ENCODE measurements at places on chromosomes 7 and 10.
A peak's percentile ranks its signal among the peaks of the same experiment; 100 is the strongest.

DNA sequence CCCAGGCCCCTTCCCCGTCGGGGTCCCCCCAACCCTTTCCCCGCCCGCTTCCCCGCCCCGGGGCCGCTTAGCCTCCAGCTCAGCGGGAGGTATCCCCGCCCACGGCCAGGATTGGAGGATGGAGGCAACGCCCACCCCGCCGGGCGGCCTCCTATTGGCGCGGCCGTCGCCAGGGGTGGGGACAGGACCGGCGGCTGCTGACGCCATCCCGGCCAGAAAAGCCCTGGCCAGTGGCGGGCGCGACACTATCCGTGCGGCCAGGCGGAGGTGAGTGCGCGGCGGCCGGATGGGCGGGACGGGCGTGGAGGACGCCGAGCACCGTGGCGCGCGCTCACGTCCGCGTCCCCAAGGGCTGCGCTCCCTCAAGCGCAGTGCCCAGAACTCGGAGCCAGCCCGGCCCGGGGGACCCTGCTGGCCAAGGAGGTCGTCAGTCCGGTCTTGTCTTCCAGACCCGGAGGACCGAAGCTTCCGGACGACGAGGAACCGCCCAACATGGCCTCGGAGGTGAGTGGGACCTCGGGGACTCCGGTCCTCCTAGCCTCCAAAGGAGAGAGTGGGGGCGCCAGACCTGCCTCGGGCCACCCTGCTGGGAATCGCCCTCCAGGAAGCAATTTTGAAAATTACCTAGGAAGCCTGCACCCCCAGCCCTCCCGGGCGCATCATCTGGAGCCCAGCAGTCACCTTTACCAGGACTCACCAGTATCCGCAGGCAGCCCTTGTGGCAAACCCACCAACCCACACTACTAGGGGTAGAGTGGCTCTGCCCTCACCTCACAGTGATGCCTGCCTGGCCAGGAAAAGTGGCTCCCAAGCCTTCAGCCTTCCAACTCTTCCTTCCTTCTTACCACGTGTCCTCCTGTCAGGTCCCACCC lies at the start of gene ASL:
TSS of gene ASL (plus strand) at position 230 of the 872 bp plus-strand sequence. CDS start at position 493, 263 bp downstream.
- H3K4me1 ChIP-seq: peaks cover 33% of the 10 kb centered on the region
- H3K4me3 ChIP-seq: peak within 1 kb of the TSS; percentile 94

DNA sequence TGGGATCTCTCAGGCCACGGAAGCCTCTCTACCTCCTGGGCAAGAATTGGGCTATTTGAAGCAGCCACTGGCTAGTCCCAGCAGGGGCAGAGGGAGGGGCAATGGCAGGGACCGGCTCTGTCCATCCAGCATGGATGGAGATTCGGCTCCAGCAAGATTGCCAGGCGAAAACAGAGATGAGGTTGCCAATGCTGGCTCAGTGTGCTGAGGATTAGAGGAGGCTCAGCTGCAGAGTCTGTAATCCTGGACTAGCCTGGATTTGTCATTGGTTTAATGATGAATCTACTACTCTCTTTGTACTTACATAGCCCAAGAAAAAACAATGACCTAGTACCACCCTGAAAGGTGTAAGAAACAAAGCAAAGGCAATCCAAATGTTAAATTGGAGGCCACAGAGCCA lies 112.2 kb upstream of the PDCD4 start:
- H3K36me3 ChIP-seq: no peaks in the 10 kb centered on the region
- no peak for DNase-seq
- no peaks in the 10 kb centered on the region for H3K27me3 ChIP-seq
- H3K4me3 ChIP-seq: no peak overlapping the region
- peaks cover 82% of the 10 kb centered on the region for H3K4me1 ChIP-seq
- H3K27ac ChIP-seq: peak overlapping the region; percentile 87

DNA sequence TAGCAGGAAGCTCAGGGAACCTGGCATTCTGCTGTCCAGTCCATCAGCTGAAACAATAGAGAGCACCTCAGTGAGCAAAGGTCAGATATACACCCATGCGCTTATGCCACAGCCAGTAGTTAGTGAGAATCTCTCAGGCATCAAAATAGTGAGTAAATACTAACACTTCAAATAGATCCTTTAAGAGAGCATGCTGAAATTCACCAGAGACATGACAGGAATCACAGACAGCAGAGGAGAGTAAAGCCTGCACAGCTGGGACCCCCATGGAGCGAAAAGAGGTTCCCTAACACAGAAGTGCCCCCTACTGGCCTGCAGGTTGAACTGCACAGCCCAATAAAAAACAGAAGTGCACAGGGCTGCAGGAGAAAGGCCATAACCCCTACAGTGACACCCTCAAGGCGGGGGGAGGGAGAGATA lies 57.6 kb upstream of the ANTXRL start:
- DNase-seq: no peak
- H3K4me1 ChIP-seq: no peaks in the 10 kb centered on the region
- no peaks in the 10 kb centered on the region for H3K36me3 ChIP-seq
- peaks cover 24% of the 10 kb centered on the region for H3K27me3 ChIP-seq

DNA sequence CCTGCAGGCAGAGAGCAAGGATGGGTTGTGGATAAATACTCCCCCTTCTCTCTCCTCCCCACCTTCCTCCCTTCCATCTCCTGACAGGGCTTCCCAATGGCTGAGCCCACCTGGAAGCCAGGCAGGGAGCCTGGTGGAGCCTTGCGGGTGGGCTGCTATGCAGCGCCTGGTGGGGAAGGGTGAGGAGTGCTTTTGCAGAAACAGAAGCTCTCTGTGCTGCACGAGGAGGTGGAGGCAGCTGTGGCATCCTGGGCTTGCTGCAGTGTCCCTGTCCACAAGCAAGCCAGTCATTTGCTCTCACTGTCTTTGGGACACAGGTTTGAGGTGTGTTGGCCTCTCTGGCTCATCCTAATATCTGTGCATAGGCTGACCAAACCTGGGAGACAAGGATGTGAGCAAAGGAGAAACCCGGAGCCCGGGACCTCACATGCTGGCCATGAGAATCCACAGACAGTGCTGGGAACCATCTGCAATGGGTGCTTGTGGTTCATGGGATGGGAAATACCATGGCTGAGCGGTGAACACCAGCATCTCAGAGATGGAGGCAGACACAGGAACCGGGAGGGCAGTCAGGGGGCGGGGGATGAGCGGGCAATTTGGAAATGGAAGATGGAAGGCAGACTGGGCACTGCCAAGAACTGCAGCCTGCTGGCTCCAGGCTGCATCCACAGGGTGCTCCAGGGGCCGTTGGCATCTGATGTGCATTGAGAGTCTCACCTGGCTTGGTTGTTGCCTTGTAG lies 364.2 kb downstream of the GLRX3 start:
- no peak for DNase-seq
- H3K36me3 ChIP-seq: no peaks in the 10 kb centered on the region
- peaks cover 23% of the 10 kb centered on the region for H3K27me3 ChIP-seq

DNA sequence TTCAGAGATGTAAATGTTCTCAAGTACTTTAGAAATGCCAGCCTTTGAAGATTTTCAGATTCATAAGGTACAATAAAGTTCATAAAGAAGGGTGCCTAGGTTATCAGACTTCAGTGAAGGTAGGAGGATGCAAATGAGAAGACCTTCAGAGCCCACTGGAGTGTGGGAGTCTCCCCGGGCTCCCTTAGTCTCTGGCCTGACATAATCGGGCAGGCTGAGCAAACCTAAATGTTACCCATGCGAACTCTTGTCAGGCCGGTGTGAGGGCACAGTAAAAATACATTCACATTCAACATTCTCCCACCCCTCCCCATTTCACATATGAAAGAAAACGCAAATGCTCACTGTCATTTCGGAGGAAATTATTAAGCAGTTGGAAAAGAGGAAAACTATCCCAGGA lies 102.6 kb upstream of the FEZF1 start:
- DNase-seq: no peak
- no peaks in the 10 kb centered on the region for H3K27me3 ChIP-seq
- H3K36me3 ChIP-seq: peaks cover 18% of the 10 kb centered on the region
- H3K4me1 ChIP-seq: no peaks in the 10 kb centered on the region
- H3K4me3 ChIP-seq: no peak overlapping the region

DNA sequence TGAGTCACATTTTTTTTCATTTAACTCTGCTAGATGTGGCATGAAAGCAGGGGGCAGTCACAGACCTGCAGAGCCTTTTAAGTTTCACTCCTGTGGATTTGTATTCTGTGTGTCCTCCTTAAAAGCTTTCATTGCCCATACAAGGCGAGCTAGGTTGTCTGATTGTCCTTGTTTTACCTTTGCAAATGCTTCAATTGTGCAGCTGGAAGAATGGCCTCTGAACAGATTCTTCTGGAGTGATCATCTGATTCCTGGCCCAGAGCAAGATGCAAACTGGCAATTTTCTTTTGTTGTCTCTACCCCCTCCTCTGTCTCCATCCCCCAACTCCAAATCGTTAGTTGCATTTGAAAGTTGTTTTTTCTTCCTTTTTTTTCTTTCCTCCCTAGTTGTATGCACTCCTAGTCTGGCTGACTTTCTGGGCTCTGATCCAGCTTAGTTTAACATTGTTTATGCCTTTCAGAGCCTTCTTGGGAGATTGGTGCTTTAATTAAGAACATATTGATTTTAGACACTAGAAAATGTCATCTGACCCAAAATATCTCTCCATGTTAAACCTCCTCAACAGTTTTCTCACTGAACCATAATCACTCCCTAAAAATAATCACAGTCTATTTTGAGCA lies 150.2 kb downstream of the REEP3 start:
- DNase-seq: no peak
- no peak overlapping the region for H3K4me3 ChIP-seq
- peaks cover 68% of the 10 kb centered on the region for H3K4me1 ChIP-seq
- peak overlapping the region; percentile 84 for H3K27ac ChIP-seq
- H3K36me3 ChIP-seq: no peaks in the 10 kb centered on the region

DNA sequence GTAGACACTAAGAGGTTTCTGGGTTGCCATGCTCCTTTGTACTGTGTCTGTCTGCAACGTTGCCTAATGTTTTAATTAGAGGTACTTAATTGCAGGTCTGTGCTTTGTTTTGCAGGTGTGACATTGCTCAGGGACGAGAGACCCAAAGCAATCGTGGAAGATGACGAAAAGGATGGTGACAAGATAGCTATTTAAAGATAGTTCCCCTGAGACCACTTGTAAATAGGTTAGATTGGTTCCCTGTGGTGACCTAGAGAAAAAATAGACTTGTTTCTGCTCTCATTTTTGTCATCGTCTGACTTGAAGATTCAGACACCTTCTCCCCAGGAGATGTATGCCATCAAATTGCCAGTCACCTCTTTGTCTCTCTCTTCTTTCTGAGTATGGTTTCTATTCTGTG lies 20.1 kb downstream of the PPP1R17 start:
- no peak overlapping the region for H3K4me3 ChIP-seq
- no peaks in the 10 kb centered on the region for H3K4me1 ChIP-seq
- no peaks in the 10 kb centered on the region for H3K27me3 ChIP-seq
- no peak overlapping the region for H3K27ac ChIP-seq
- DNase-seq: no peak

DNA sequence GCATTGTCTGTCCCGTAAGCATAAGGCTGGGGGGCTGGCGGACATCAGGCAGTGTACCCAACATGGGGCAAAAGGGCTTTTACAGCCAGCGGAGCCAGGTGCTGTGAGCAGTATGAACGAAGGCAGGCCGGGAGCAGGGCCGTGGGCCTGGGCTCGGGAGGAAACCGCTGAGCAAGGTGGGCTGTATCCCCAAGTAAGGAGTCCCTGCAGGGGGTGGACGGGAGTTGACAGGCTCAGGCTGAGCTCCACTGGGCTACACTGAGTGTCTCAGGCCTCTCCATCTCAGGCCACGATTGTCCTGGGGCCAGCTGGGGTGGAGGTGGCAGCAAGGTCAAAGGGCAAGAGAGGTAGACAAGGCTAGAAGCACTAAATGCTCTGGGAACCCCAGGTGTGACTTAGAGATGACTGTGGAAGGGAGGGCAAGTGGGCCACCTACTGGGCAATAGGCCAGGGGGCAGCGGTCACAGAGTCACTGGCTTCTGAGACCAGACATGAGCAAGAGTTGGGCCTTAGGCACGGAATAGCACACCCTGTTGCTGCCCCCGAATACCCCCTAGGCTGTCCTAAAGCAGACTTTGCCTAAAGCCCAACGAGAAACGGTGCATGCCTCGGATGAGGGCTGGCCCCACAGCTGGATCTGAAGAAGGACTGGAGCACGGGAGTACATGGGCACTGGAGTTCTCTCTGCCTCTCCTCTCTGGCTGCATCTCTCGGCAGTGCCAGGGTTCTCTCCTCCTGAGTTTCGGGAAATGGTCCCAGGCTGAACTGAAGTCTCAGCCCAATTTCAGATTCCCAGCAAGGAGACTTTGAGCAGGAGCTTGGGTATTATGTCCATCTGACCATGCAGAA lies 10.8 kb upstream of the RAMP3 start:
- no peaks in the 10 kb centered on the region for H3K36me3 ChIP-seq
- H3K4me3 ChIP-seq: no peak overlapping the region
- no peak overlapping the region for H3K27ac ChIP-seq
- peaks cover 60% of the 10 kb centered on the region for H3K27me3 ChIP-seq
- DNase-seq: no peak

- DNase-seq: no peak
- H3K4me1 ChIP-seq: peaks cover 99% of the 10 kb centered on the region
- H3K4me3 ChIP-seq: peak overlapping the region; percentile 68
Measured at GRCh38 chr10:62056698-62057097, 155.2 kb downstream of the ARID5B start.

- peaks cover 7% of the 10 kb centered on the region for H3K36me3 ChIP-seq
- H3K27ac ChIP-seq: peak overlapping the region; percentile 68
- peaks cover 97% of the 10 kb centered on the region for H3K4me1 ChIP-seq
- no peak for DNase-seq
- H3K27me3 ChIP-seq: no peaks in the 10 kb centered on the region
Measured at GRCh38 chr10:119301397-119301796, 94.0 kb downstream of the GRK5 start.

GRCh38 chr10:103493362-103493915 lies at the start of gene NEURL1:
NEURL1 (plus strand) TSS chr10:103493705; CDS start chr10:103494388, 683 bp downstream.
- no peak within 1 kb of the TSS for H3K27ac ChIP-seq
- H3K4me1 ChIP-seq: peaks cover 28% of the 10 kb centered on the region
- DNase-seq: no peak
- no peaks in the 10 kb centered on the region for H3K36me3 ChIP-seq

- DNase-seq: no peak
- no peak overlapping the region for H3K4me3 ChIP-seq
- H3K27me3 ChIP-seq: no peaks in the 10 kb centered on the region
- no peak overlapping the region for H3K27ac ChIP-seq
Measured at GRCh38 chr7:110224643-110225042, 866.3 kb upstream of the LRRN3 start.

GRCh38 chr7:158274404-158274811 lies 313.2 kb downstream of the PTPRN2 start:
- DNase-seq: no peak
- H3K27me3 ChIP-seq: peaks cover 26% of the 10 kb centered on the region
- no peaks in the 10 kb centered on the region for H3K36me3 ChIP-seq
- H3K4me3 ChIP-seq: no peak overlapping the region
- no peak overlapping the region for H3K27ac ChIP-seq

DNA sequence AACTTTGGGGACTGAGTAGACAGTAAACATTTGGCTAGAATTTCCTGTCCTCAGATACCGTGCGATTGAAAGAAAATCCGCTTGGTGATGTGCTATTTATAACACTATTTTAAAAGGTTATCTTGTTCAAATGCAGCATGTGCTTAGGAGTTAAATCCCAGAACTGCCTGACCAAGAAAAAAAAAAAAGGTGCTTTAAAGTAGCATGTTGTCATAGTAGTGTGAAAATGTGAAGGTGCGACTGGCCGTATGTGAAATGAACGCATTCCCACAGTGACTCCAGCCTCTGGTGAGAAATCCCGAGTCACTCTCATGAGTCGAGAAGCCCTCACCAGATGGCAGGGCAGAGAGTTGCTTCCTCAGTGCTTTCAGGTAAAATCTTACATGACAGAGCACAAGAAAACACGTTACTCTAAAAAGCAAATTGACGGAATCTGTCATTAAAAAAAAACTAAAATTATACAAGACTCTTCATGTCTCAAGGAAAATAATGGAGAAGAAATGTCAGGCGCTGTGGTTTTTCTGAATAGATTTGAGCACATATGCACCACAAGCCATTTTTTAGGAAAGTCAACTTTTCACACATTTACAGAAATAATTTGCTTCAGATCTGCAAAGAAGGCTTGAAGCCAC lies 18.4 kb upstream of the KLF6 start:
- H3K27me3 ChIP-seq: no peaks in the 10 kb centered on the region
- DNase-seq: no peak
- H3K4me1 ChIP-seq: peaks cover 76% of the 10 kb centered on the region

All from left ventricle myocardium inferior (tissue), 1 donor.